ENCODE measurements at places on chromosomes 3 and 15.

DNA sequence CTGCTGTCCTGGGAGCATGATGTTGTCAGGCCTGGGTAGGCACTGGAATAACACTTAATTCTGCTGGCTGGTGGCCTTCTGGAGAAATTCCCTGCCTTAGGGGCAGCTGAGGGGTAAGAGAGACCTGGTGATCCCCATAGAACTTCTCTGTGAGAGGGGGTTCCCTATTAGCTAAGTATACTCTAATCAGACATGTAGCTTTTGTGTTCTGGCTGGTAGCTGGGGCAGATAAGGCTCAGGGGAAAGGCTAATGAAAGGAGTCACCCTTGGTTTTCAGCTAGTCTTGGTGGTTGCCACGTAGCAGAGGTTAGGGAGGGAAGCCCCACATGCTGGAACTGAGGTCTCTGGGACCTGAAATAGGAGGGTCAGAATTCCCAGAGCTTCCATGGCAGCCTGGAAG lies 952 bp upstream of the HDDC3 start:
- DNase-seq: no peak

- no peak for DNase-seq
Measured at GRCh38 chr3:126464494-126464893, 11.2 kb downstream of the ZXDC start.

DNA sequence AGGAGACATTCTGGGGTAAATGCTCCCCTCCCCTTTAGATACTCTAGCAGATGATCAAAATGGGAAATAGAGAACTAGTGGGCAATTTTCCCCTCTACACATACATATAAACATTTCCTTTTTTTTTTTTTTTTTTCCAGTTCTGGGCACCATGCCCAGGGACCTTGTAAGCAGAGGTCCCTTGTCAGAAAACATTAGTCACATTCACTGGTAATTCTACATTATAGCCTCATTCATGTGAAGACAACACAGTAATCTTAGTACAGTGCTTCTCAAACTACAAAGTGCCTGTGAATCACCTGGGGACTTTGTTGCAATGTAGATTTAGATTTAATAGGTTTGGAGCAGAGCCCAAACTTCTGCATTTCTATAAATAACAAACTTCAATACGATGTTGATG lies 60.1 kb upstream of the ACTC1 start:
- DNase-seq: no peak

- peak; percentile 63 for DNase-seq
Measured at GRCh38 chr3:9503283-9503682, 50.3 kb downstream of the LHFPL4 start.

DNA sequence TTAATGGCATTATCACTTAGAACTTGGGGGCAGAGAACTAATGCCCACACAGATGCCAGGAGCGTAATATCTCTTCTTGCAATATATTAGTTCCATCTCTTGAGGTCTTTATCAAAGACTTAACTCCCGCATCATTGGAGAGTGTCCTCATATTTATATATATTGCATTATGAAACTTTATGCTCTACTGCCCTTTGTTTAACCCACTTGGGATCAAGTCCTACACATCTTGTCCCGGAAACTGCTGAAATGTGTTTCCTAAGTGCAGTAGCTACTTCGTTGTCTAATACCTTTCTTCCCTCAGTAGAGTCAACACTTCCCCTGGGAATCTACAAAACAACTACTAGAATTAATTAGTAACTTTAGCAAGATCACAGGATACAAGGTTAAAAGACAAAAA lies 1029.2 kb downstream of the OTOL1 start:
- DNase-seq: no peak
